ENCODE measurements at places on chromosomes 13 and 19.

GRCh38 chr13:49300276-49300675 is 52.6 kb downstream of the CDADC1 start:
- peaks cover 9% of the 10 kb centered on the region for H3K4me1 ChIP-seq
- no peaks in the 10 kb centered on the region for H3K27me3 ChIP-seq
- H3K27ac ChIP-seq = no peak overlapping the region
- DNase-seq = no peak
- no peak overlapping the region for H3K4me3 ChIP-seq
- peaks cover 4% of the 10 kb centered on the region for H3K36me3 ChIP-seq

DNA sequence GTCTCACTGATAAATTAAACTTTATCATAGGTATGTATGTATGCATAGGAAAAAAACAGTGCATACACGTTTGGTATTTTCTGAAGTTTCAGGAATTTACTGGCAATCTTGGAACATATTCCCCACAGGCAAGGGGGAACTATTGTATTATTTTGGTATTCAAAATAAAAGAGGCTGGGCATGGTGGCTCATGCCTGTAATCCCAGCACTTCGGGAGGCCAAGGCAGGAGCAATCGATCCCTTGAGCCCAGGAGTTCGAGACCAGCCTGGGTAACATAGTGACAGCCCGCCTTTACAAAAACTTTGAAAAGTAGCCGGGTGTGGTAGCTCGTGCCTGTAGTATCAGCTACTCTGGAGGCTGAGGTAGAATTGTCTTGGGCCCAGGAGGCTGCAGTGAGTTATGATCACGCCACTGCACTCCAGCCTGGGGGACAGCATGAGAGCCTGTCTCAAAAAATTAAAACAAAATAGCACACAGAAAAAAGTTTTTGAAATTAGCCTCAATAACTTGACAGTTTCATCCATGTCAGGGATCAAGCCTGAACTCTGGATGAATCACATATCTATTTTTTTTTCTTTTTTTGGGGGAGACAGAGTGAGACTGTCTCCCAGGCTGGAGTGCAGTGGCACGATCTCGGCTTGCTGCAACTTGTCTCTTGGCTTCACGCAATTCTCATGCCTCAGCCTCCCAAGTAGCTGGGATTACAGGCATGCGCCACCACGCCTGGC is 29.1 kb upstream of the HOMER3 start:
- H3K27ac ChIP-seq = no peak overlapping the region
- peaks cover 10% of the 10 kb centered on the region for H3K27me3 ChIP-seq
- no peak for DNase-seq
- peaks cover 11% of the 10 kb centered on the region for H3K4me1 ChIP-seq
- H3K4me3 ChIP-seq = no peak overlapping the region

DNA sequence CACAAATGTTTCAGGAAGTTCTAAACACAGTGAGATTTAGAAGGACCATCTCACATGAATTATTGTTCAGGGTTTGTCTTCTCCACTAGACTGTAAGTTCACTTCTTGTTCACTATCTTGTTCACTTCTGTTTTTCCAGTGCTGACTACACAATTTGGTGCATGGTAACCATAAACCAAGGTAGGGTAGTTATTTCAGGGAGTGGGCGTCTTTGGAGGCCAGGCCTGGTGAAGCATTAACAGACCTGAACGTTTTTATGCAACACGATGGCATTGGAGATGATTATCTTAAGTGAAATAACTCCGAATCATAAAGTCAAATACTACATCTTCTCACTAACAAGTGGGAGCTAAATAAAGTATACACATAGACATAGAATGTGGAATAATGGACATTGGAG is 14.4 kb upstream of the OXGR1 start:
- H3K27ac ChIP-seq = no peak overlapping the region
- peaks cover 33% of the 10 kb centered on the region for H3K27me3 ChIP-seq
- H3K4me1 ChIP-seq = no peaks in the 10 kb centered on the region
- H3K4me3 ChIP-seq = no peak overlapping the region
- no peaks in the 10 kb centered on the region for H3K36me3 ChIP-seq
- DNase-seq = no peak

- H3K4me3 ChIP-seq = no peak overlapping the region
- peaks cover 3% of the 10 kb centered on the region for H3K27me3 ChIP-seq
- peak overlapping the region; percentile 55 for H3K27ac ChIP-seq
- peaks cover 5% of the 10 kb centered on the region for H3K36me3 ChIP-seq
Measured at GRCh38 chr13:33545492-33545891, 259.9 kb upstream of the STARD13 start.

DNA sequence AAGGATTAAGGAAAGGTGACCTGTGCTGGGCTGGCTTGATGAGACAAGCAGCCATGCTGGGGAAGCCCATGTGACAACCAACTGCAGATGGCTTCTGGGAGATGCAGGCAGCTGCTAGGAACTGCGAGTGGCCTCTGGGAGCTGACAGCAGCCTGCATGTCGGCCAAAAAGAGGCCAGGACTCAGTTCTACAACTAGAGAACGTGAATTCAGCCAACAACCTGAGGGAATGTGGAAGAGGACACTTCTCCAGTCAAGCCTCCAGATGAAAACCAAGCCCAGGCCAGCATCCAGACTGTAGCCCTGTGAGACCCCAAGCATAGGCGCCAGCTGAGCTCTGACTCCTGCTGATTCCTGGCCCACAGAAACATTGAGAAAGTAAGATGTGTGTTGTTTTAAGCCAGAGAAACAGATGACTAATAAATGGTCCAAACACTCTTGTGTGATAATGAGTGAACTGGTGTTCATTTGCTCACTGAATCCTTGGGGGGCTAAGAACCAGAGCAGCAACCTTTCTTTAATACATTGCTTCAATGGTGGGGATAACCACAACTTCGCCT is 45.0 kb downstream of the SLC7A1 start:
- H3K36me3 ChIP-seq = peaks cover 79% of the 10 kb centered on the region
- peaks cover 6% of the 10 kb centered on the region for H3K4me1 ChIP-seq
- no peak overlapping the region for H3K27ac ChIP-seq

DNA sequence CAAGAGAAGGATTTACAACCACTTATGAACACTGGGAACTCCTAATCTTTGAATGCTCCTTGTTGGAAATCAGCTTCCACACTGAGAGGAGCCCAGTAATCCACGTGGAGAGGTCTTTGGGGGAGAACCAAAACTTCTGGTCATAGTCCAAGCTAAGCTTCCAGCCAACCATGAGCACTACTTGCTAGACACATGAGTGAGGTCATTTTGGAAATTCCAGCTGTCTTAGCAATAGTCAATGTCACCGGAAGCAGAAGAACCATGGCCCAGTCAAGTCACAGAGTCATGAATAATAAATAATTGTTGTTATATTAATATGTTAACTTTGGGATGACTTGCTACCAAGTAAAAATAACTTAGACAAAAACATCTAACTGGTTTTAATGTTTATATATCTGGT is 324.9 kb upstream of the SGCG start:
- no peak overlapping the region for H3K27ac ChIP-seq
- H3K4me1 ChIP-seq = no peaks in the 10 kb centered on the region
- no peak for DNase-seq
- H3K4me3 ChIP-seq = no peak overlapping the region
- H3K36me3 ChIP-seq = no peaks in the 10 kb centered on the region

- no peak overlapping the region for H3K4me3 ChIP-seq
- H3K36me3 ChIP-seq = no peaks in the 10 kb centered on the region
- peaks cover 1% of the 10 kb centered on the region for H3K27me3 ChIP-seq
- DNase-seq = no peak
- H3K4me1 ChIP-seq = no peaks in the 10 kb centered on the region
Measured at GRCh38 chr13:76703621-76704288, 182.4 kb downstream of the KCTD12 start.

DNA sequence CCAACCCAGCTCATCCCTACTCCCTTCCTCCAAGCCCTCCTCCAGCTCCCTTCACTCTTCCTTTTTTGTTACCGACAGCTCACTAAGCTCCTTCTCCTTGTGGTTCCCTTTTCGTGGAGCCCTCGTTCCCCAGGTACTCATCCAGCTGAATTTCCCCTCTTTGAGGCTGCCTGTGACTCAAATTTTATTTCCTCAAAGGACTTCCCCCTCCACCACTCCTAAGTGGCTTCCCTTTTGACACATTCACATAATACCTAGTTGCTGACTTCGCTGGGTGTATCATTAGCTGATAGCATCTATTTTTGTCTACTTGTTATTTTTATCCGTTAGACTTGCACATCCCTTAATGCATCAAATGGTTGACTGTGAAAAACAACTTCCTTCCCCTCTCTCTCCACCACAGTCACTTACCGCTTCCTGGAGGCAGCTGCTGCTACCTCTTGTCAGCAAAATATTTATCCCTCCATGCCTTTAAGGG is 14.5 kb downstream of the FFAR2 start:
- peaks cover 50% of the 10 kb centered on the region for H3K4me1 ChIP-seq
- no peak for DNase-seq
- peak overlapping the region; percentile 57 for H3K27ac ChIP-seq
- H3K27me3 ChIP-seq = no peaks in the 10 kb centered on the region

DNA sequence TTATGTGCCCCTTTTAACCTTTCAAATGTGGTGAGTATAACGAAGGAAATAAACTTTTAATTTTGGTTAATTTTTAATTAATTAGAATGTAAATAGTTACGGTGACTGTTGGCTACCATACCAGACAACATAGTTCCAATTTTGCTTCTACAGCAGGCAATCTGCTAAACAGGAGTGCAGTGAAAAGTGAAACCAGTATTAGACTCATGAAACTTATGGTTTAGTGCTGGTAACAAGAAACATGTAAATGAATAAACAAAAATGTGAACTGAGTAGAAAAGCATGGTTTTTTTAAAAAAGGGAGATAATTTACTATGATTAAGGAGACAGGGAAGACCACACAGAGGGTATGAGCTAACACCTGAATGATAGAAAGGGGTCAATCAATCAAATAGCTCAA is 478.4 kb downstream of the PCDH9 start:
- no peak for DNase-seq
- no peaks in the 10 kb centered on the region for H3K36me3 ChIP-seq
- H3K27me3 ChIP-seq = no peaks in the 10 kb centered on the region
- H3K4me3 ChIP-seq = no peak overlapping the region
- H3K27ac ChIP-seq = no peak overlapping the region
- no peaks in the 10 kb centered on the region for H3K4me1 ChIP-seq

DNA sequence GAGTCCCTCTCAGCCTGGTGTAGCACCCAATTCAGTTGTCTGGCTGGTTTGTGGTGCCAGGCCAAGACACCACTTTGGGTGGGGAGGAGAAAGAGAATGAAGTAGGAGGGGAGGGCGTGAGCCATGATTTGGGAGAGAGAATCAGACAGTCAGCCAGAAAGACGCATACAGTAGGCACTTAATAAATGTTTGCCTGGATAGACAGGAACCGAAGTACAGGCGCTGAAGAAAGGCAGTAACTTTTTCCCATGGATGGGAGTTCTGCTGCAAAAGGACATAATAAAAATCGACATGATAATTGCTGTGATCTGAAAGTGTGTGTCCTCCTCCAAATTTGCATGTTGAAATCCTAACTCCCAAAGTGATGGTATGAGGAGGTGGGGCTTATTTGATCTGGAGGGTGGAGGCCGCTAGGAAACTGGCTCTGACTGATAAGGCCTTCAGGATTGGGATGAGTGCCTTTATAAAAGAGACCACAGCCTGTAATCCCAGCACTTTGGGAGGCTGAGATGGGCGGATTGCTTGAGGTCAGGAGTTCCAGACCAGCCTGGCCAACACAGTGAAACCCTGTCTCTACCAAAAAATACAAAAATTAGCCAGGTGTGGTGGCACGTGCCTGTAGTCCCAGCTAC is 38.4 kb upstream of the PDCD5 start:
- no peaks in the 10 kb centered on the region for H3K36me3 ChIP-seq
- H3K27ac ChIP-seq = no peak overlapping the region
- DNase-seq = no peak
- peaks cover 3% of the 10 kb centered on the region for H3K27me3 ChIP-seq

GRCh38 chr19:29476528-29476927 is 49.3 kb upstream of the VSTM2B start:
- peaks cover 13% of the 10 kb centered on the region for H3K27me3 ChIP-seq
- no peak overlapping the region for H3K4me3 ChIP-seq
- no peak for DNase-seq
- no peak overlapping the region for H3K27ac ChIP-seq

GRCh38 chr13:29868581-29868980 is 18.2 kb upstream of the UBL3 start:
- no peak overlapping the region for H3K4me3 ChIP-seq
- no peak for DNase-seq
- no peak overlapping the region for H3K27ac ChIP-seq
- H3K27me3 ChIP-seq = peaks cover 8% of the 10 kb centered on the region
- no peaks in the 10 kb centered on the region for H3K36me3 ChIP-seq
- H3K4me1 ChIP-seq = no peaks in the 10 kb centered on the region

GRCh38 chr13:60467098-60467497 is 70.1 kb downstream of the TDRD3 start:
- H3K27me3 ChIP-seq = no peaks in the 10 kb centered on the region
- DNase-seq = no peak
- no peak overlapping the region for H3K4me3 ChIP-seq

- no peak overlapping the region for H3K4me3 ChIP-seq
- H3K4me1 ChIP-seq = no peaks in the 10 kb centered on the region
- no peaks in the 10 kb centered on the region for H3K27me3 ChIP-seq
- peaks cover 8% of the 10 kb centered on the region for H3K36me3 ChIP-seq
- no peak overlapping the region for H3K27ac ChIP-seq
Measured at GRCh38 chr19:3958836-3959765, 11.8 kb downstream of the DAPK3 start.

GRCh38 chr13:101178406-101178805 is 237.9 kb downstream of the NALCN start:
- H3K27ac ChIP-seq = no peak overlapping the region
- H3K4me1 ChIP-seq = no peaks in the 10 kb centered on the region
- H3K36me3 ChIP-seq = no peaks in the 10 kb centered on the region
- no peak overlapping the region for H3K4me3 ChIP-seq

DNA sequence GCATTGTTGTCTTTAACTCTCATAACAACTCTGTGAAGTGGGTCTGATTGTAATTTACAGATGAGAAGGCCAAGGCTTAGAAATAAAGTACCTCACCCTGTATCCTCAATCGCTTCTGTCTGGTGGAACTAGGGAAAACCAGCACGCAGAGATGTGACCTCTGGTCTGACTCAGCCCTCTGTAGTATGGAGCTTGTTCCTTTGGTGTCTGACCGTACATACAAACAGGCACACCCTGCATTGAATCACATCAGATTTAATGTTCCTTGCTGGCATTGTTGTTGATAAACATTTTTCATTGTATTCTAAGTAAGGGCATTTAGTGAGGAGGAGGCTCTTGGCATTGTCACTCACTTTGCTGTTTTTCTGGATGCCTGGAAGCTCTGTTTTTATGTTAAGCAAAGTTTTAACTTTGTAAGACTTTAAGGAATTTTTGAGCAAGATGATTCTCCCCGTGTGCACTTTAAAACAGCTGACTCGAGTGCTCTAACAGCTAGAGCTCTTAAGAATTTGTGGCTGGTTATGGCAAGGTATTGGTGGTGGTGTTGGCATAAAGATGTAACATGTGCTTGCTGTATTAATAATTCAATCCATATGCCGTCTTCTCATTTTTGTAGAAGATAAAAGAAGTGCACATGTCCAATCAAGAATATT is 89.0 kb upstream of the SPATA13 start:
- peaks cover 1% of the 10 kb centered on the region for H3K4me1 ChIP-seq
- H3K27me3 ChIP-seq = no peaks in the 10 kb centered on the region
- no peak overlapping the region for H3K27ac ChIP-seq
- H3K36me3 ChIP-seq = no peaks in the 10 kb centered on the region

DNA sequence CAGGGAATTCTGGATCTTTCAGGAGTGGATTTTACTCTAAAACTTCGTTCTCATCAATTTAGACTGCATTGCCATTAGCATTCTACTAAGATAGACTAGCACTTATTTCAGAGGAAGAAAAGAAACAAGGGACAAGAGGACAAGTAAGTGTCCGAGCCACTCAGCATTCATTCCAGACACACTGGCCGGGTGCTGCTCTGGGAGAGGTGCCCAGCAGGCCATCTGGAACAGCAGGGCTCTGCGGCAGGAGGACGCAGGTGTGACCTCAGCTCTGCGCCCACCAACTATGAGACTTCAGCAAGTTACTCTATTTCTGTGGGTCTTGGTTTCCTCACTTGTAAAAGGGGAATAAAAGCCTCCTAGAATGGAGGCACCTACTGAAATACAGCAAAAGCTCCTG is 4.2 kb downstream of the EPS15L1 start:
- no peak overlapping the region for H3K27ac ChIP-seq
- no peak for DNase-seq
- H3K27me3 ChIP-seq = no peaks in the 10 kb centered on the region

All from activated naive CD8-positive, alpha-beta T cell treated with anti-CD3 and anti-CD28 coated beads, Interleukin-2, amount 50 U/mL, for 24 hours (primary cell).